A172 (cell line): ENCODE measurements at places on chromosomes 4 and X.

GRCh38 chr4:169335331-169335730 lies 64.6 kb upstream of the SH3RF1 start:
- peak; percentile 48 for DNase-seq

DNA sequence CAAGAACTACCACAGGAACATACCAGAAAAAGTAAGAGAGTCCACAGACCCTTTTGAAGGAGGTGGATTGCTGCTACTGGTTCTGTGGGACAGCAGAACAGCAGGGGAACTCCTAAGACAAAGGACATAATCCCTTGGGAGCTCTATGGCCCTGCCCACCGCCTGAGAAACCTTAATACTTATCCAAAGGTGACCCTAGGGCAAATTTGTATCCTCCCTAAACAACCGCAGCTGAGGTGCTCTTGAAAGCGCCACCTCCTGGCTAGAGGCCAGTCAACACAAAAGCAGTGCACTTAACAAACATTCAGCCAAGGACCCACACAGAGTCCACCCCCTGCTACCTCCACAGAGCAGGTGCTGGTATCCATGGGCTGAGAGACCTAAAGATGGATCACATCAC lies 136.8 kb downstream of the ADAM29 start:
- no peak for DNase-seq

- DNase-seq, result peak; percentile 0
Measured at GRCh38 chrX:51420610-51421009, 75.8 kb downstream of the NUDT11 start.

DNA sequence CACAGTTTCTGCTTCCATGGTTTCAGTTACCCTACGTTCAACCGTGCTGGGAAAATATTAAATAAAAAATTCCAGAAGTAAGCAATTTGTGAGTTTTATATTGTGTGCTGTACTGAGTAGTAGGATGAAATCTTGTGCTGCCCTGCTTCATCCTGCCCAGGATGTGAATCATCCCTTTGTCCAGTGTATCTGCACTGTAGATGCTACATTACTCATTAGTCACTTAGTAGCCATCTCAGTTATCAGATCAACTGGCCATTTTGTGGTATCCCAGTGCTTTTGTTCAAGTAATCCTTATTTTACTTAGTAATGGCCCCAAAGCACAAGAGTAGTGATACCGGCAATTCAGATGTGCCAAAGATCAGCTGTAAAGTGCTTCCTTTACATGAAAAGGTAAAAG lies 97.9 kb downstream of the COX18 start:
- DNase-seq, result peak; percentile 93

DNA sequence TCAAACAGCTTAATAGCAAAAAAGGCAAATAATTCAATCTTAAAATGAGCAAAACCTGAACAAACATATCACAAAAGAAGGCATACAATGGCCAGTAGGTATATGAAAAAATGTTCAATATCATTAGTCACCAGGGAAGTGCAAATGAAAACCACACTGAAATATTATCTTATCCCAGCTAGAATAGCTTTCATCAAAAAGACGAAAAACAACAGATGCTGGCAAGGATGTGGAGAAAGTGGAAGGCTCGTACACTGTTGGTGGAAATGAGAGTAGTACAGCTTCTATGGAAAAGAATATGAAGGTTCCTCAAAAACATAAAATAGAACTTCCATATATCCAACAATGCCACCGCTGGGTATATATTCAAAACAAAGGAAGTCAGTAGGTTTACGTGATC lies 29.3 kb upstream of the ANXA10 start:
- DNase-seq, result no peak

- no peak for DNase-seq
Measured at GRCh38 chrX:119984652-119985051, 41.1 kb upstream of the NKAP start.

DNA sequence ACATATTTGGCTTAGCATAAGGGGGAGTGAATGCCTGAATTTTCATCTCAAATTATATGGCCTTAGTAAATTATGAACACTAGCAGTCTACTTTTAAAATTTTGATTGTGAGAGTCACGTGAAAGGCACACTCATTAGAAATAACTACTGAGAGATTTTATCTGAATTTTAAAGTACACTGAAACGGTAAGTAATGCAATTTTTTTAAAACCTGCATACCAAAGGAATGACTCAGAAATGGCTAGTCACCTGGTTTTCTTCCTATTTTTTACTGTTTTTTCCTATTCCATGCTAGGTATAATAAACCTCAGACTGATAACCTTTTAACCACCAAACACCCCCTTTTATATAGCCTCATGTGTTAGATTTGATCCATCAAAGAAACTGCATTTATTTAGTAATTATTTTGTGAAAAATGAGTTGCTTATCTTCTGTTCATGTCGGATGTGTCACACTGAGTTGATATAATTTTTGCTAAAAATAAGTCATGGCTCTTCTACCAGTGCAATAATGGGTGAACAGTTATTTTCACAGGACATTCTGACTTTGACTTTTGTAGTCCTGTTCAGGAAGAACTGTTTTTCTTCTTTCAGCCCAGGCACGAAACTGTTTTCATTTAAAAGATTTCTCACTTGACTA lies 40.4 kb downstream of the CPEB2 start:
- peak; percentile 64 for DNase-seq

GRCh38 chrX:137032841-137033773 lies 688 bp downstream of the GPR101 start:
- DNase-seq, result no peak

GRCh38 chr4:102344520-102344953 lies 745 bp downstream of the SLC39A8 start:
- peak; percentile 26 for DNase-seq

GRCh38 chr4:28117084-28117682 lies 1256.5 kb downstream of the STIM2 start:
- DNase-seq, result no peak
